ENCODE measurements at places on chromosomes 13 and 19. TPM values are rescaled to one million over a fixed set of nuclear protein-coding genes. Genes with fewer than 3 reads are reported as not detected.

Gene ZNF729
- total RNA-seq: not detected

GRCh38 chr13:45119469-45119990 is 780 bp upstream of the GTF2F2 start:
- no peaks in the 10 kb centered on the region for H3K27me3 ChIP-seq
- DNase-seq: no peak
- H3K27ac ChIP-seq: no peak overlapping the region
- no peaks in the 10 kb centered on the region for H3K36me3 ChIP-seq
- no peaks in the 10 kb centered on the region for H3K4me1 ChIP-seq
- H3K4me3 ChIP-seq: no peak overlapping the region

- no peaks in the 10 kb centered on the region for H3K36me3 ChIP-seq
- no peak overlapping the region for H3K27ac ChIP-seq
- DNase-seq: no peak
- H3K4me1 ChIP-seq: peaks cover 5% of the 10 kb centered on the region
- H3K27me3 ChIP-seq: no peaks in the 10 kb centered on the region
- H3K4me3 ChIP-seq: no peak overlapping the region
Measured at GRCh38 chr13:77430377-77430951, 103.6 kb upstream of the MYCBP2 start.

GRCh38 chr13:44243198-44243857 is 130.3 kb upstream of the SERP2 start:
- no peaks in the 10 kb centered on the region for H3K36me3 ChIP-seq
- H3K4me3 ChIP-seq: no peak overlapping the region
- DNase-seq: peak; percentile 67
- no peaks in the 10 kb centered on the region for H3K27me3 ChIP-seq

DNA sequence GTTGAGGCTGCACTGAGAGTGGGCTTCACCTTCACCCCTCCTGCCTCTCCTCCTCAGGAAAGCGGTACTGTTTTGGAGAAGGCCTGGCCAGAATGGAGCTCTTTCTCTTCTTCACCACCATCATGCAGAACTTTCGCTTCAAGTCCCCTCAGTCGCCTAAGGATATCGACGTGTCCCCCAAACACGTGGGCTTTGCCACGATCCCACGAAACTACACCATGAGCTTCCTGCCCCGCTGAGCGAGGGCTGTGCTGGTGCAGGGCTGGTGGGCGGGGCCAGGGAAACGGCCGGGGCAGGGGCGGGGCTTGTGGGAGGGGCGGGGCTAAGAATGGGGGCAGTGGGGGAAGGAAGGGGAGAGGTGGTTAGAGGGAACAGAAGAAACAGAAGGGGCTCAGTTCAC is 7.5 kb downstream of the CYP2A13 start:
- H3K27ac ChIP-seq: no peak overlapping the region
- peaks cover 3% of the 10 kb centered on the region for H3K36me3 ChIP-seq
- H3K27me3 ChIP-seq: peaks cover 48% of the 10 kb centered on the region
- H3K4me1 ChIP-seq: peaks cover 20% of the 10 kb centered on the region
- peak; percentile 30 for DNase-seq

- peaks cover 6% of the 10 kb centered on the region for H3K36me3 ChIP-seq
- H3K4me3 ChIP-seq: no peak overlapping the region
- no peak for DNase-seq
- H3K4me1 ChIP-seq: no peaks in the 10 kb centered on the region
- H3K27me3 ChIP-seq: no peaks in the 10 kb centered on the region
- no peak overlapping the region for H3K27ac ChIP-seq
Measured at GRCh38 chr13:42807866-42808265, 26.5 kb downstream of the FAM216B start.

Gene LSM7
- total RNA-seq: 245 TPM

DNA sequence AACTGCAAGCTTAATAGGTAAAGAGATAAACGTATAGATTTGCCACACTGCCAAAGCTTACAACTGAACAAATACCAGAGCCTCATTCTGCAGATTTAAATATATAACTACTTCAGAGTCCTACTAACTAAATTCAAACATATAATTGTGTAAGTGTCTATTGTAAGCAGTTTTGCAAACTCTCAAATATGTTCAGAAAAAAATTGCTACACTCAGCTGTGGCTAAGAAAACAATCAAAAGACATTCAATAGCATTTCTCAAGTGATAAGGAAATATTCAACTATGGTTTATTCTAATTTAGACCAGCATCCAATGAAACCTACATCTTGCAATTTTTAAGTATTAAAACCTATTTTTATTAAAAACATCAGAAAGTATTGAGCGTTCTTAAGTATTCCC is 202.4 kb downstream of the KCTD12 start:
- H3K4me1 ChIP-seq: peaks cover 10% of the 10 kb centered on the region
- H3K27me3 ChIP-seq: no peaks in the 10 kb centered on the region
- H3K27ac ChIP-seq: no peak overlapping the region
- no peaks in the 10 kb centered on the region for H3K36me3 ChIP-seq

Gene ACTN4
- total RNA-seq: 484 TPM

- peaks cover 68% of the 10 kb centered on the region for H3K27me3 ChIP-seq
- no peak overlapping the region for H3K27ac ChIP-seq
- DNase-seq: peak; percentile 38
- H3K36me3 ChIP-seq: no peaks in the 10 kb centered on the region
Measured at GRCh38 chr13:36430247-36431203, 1.8 kb upstream of the CCNA1 start.

- H3K36me3 ChIP-seq: no peaks in the 10 kb centered on the region
- DNase-seq: no peak
- H3K4me3 ChIP-seq: no peak overlapping the region
- no peaks in the 10 kb centered on the region for H3K27me3 ChIP-seq
- H3K4me1 ChIP-seq: no peaks in the 10 kb centered on the region
Measured at GRCh38 chr13:39315796-39316195, 277.5 kb downstream of the NHLRC3 start.

Gene EFNA2
- 14.2 TPM for total RNA-seq

Gene ANGPTL8
- not detected for total RNA-seq

DNA sequence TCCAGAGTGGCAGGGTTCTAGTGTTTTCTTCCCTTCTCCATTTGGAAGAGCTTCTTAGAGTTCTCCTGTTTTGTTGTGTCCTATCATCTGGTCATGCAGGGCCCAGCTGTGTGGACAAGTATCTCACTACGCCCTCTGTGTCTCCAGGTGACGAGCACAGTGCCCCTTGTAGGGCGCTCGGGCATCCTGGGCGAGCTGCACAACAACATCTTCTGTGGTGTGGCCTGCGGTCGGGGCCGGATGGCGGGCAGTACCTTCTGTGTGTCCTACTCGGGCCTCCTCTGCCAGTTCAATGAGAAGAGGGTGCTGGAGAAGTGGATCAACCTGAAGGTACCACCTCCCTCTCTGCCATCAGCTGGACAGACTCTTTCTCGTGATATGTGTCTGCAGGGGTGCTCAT is 13.0 kb downstream of the WDR62 start:
- no peak for DNase-seq
- H3K4me3 ChIP-seq: no peak overlapping the region
- H3K36me3 ChIP-seq: peaks cover 74% of the 10 kb centered on the region
- no peaks in the 10 kb centered on the region for H3K27me3 ChIP-seq

Gene ZNF714
- total RNA-seq: 50.0 TPM

Gene SBSN
- total RNA-seq: not detected

DNA sequence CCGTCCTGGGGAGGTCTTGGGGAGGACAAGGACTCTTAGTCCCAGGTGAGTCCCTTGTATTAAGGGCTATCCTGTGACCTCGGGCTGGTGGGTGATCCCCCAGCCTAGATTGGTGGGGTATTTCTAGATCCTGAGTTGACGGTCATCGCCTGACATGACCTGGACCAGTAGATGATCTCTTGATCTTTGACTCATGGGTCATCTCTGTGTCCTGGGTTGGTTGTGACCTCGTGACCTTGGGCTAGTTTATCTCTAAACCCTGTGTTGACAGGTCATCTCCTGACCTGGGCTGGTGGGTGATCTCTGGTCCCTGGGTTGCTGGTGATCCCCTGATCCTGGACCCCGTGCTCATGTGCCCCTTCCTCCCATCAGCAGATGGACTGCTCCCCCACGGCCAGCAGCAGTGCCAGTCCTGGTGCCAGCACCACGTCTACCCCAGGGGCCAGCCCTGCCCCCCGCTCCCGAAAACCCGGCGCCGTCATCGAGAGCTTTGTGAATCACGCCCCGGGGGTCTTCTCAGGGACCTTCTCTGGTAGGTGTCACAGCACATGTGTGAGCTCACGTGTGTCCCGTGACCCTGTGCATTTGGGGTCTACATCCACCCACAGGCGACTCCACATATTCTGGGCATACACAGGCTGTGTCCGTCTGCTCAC is 6.3 kb downstream of the MIDN start:
- no peaks in the 10 kb centered on the region for H3K27me3 ChIP-seq
- H3K27ac ChIP-seq: peak overlapping the region; percentile 45
- H3K4me3 ChIP-seq: no peak overlapping the region
- peaks cover 38% of the 10 kb centered on the region for H3K36me3 ChIP-seq
- peaks cover 27% of the 10 kb centered on the region for H3K4me1 ChIP-seq
- DNase-seq: no peak

Gene HCN2
- 8.1 TPM for total RNA-seq

- no peaks in the 10 kb centered on the region for H3K27me3 ChIP-seq
- H3K36me3 ChIP-seq: no peaks in the 10 kb centered on the region
- H3K4me1 ChIP-seq: no peaks in the 10 kb centered on the region
- no peak for DNase-seq
- H3K4me3 ChIP-seq: no peak overlapping the region
- no peak overlapping the region for H3K27ac ChIP-seq
Measured at GRCh38 chr13:44833139-44833538, 156.1 kb downstream of the NUFIP1 start.

Gene MEIOSIN
- 0.11 TPM for total RNA-seq

GRCh38 chr19:5031231-5032100 is 62.6 kb downstream of the KDM4B start:
- no peak overlapping the region for H3K27ac ChIP-seq
- DNase-seq: peak; percentile 96
- H3K4me1 ChIP-seq: peaks cover 2% of the 10 kb centered on the region
- H3K36me3 ChIP-seq: peaks cover 14% of the 10 kb centered on the region
- no peak overlapping the region for H3K4me3 ChIP-seq

GRCh38 chr19:38718747-38719543 is 25.3 kb downstream of the CAPN12 start:
- H3K27ac ChIP-seq: peak overlapping the region; percentile 60
- no peaks in the 10 kb centered on the region for H3K27me3 ChIP-seq
- DNase-seq: peak; percentile 67

GRCh38 chr19:1110809-1111640 is 7.2 kb downstream of the GPX4 start:
- no peak for DNase-seq
- H3K4me3 ChIP-seq: no peak overlapping the region
- H3K36me3 ChIP-seq: no peaks in the 10 kb centered on the region
- H3K4me1 ChIP-seq: peaks cover 2% of the 10 kb centered on the region

Measured in WTC11 (cell line).